ENCODE measurements at places on chromosomes 1 and 21.

- DNase-seq: no peak
Observed at GRCh38 chr1:24872061-24872850, 57.8 kb downstream of the RUNX3 start.

- no peak for DNase-seq
Observed at GRCh38 chr1:162215902-162216301, 146.4 kb downstream of the NOS1AP start.

GRCh38 chr1:91523482-91523881, 22.8 kb downstream of the CDC7 start:
- DNase-seq: no peak

DNA sequence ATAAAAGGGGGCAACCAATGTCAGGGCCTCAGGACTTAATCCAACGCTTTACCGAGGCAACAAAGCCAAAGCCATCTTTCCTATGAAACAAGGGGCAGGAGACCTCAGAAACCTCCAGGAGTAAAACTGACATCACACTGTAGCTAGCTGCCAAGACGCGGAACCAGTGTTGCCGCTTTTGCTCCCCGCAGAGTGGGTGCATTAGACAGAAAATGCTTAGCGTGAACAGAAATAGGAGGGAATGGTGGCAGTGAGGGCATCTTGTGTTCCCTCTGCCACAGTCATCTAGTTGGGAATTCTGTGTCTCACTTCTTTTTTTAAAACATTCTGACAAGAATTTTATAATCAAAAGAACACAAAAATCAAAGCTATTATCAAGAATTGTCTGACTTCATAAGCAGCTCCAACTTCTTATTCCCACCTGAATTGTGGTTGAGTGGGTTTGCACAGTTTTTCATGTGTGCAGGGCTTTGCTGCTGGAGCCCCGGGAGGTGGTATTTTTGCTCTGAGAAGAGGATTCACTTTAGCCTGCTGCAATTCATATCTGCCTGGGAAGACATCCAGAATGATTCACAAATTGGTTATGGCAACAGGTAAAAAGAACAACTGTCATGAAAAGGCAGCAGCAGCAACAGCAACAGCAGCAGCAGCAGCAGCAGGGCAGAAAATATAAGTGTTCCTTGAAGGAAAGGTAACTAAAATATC, 82.2 kb upstream of the DIRAS3 start:
- DNase-seq: no peak

DNA sequence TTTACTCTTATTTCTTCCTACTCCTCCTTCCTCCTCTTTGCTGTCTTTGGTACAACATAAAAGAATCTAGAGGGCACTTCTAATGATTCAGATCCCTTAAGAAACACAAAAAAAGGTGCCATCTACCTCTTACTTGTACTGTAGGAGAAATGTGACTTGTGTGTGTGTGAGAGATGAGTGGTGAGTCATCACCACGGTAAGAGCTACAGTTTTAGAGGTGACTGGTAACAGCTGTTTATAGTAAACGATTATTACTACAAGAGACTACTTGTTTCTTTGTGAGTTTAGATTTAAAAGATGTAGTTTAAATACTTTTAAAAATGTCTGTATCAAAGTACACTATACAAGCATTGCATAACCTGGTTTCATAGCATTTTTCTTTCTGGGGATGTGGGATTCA, 40.4 kb downstream of the SLC35D1 start:
- no peak for DNase-seq

- DNase-seq: no peak
Observed at GRCh38 chr1:53524428-53525375, 65.5 kb downstream of the DMRTB1 start.

DNA sequence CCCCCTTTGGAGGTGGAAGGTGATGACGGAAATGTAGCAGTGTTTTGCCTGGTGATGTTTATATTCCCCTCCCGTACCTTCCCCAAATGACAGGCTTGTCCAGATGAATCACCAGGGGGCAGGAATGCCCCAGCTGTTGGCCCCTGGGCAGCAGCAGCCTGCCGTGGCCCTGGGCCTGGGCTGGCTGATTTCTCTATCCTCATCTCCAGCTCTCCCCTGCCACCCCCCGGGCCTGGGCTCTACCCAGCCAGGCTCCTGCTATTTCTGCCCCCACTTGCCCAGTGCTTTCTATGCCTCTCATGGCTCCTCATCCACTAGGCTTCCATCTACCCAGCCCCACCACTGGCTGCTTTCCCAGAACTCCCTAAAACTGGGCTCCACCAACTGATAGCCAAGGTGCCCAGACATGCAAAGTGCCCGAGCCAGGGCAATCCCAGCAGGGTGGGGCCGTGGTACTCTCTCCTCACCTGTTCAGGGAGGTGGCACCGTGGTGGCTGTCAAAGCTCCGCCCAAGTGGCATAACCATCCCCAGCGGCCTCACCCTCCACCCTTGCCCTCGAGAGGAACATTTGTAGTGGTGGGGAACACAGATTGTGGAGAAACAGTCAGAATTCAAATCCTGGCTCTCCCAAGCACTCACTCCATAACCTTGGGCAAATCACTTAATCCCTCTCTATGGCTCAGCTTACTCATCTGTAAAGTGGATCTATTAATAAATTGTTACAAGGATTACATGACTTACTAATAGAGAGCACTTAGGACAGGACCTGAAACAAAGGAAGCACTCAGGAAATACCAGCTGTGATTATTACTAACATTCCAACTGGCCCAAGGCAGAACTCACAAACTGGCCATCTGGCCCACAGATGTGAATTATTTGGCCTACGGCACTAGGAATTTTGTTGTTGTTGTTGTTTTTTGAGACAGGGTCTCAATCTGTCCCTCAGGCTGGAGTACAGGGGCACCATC, 12.8 kb upstream of the ECE1 start:
- no peak for DNase-seq

DNA sequence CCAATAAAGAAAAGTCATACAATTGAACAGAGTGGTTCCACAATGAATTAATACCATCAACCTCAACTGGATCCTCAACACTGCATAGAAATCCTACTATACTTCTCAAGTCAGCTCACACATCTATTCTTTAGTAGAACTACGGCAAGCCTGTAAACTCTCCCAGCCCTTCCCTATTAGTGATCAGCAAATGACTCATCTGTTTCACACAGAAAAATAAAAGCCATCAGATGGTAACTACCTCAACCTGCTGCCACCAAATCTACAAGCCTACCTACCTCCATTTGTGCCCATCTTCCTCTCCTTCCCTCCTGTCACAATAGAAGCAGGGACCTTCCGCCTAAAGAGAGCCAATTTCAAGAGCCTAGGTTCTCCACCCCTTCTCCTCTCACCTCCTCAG, 63.6 kb downstream of the DMAP1 start:
- DNase-seq: no peak

DNA sequence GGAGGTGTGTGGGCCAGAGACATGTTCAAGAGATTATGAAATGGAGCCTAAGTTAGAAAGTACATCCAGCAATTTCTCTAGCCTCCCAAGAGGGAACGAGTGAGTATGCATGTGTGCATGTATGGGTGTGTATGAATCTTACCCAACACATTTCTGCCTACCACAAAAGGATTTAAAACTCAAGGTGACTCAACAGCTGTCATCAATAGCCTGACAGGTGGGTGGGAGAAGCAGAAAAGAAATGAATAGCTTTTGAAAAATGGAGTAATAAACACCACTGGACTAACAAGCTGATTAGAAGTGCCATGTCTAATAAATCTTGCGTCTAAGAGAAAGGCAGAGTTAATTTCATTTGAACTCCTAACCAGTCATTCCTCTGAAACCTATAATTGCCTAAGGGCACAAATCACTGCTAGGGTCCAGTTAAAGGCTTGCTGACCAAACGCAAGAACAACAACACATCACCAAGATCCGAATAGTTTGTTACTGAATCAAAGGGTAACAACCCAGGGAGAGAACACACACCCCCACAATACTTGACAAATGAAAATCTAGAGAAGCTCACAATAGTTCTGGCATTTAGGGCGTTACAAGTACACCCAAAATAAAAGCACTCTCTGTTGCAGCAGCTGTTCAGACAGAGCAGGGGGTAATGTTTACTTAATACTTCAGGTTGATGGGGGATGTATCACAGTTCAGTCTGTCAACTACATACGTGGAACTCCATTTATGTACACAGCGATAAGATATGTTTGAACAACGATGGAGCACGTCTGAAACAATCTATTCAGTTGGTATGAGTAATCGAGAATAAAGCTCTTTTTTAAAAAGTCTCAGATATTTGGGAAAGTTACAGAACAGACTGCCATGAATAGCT, 1.4 kb downstream of the KIAA0319L start:
- DNase-seq: no peak

GRCh38 chr1:150194381-150195031, 41.4 kb downstream of the ANP32E start:
- no peak for DNase-seq

Data from retina (tissue), 1 donor.